ENCODE measurements at places on chromosomes 12 and 14. TPM values are rescaled to one million over a fixed set of nuclear protein-coding genes. Genes with fewer than 3 reads are reported as not detected.

- DNase-seq, result no peak
Measured at GRCh38 chr12:3086729-3087323, 9.6 kb downstream of the TSPAN9 start.

The SMCO2 gene
- total RNA-seq, result not detected

- no peak for DNase-seq
Measured at GRCh38 chr12:102971227-102971626, 13.8 kb downstream of the ASCL1 start.

The PIK3C2G gene
- total RNA-seq, result not detected

GRCh38 chr12:131825146-131825892 lies 2.9 kb upstream of the MMP17 start:
- DNase-seq, result no peak

The PNN gene
- total RNA-seq, result 33.0 TPM

DNA sequence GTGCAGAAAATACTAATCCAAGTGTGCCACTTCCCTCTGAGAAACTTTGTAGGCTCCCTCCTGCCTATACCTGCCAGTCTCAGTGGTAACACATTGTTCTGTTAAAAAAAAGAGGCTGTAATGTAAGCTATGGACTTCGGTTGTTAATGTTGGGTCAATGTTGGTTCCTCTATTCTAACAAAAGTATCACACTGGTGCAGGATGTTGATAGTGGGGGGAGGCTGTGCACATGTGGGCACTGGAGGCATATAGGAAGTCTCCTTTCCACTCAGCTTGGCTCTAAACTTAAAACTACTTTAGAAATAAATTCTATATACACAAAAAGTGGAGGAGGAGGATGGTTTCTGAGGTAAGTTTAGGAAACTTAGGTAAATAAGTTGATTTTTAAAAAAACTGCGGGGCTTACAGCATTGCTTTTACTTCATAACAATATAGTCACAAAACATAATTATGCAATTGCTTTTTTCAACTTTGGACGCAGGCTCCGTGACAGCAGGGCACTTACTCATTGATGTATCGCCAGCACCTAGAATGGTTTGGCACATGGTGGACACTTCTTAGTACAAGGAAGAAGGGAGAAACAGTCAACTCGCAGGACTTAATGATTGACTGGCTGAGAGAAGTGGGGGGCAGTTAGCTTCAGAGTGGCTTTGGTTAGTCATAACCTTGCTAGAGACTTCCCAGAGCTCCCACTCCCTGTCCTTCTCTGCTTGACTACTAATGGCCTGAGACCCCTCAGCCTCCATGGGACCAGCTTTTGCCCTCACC lies 7.9 kb upstream of the NYNRIN start:
- no peak for DNase-seq

The ANO2 gene
- 18.5 TPM for total RNA-seq

DNA sequence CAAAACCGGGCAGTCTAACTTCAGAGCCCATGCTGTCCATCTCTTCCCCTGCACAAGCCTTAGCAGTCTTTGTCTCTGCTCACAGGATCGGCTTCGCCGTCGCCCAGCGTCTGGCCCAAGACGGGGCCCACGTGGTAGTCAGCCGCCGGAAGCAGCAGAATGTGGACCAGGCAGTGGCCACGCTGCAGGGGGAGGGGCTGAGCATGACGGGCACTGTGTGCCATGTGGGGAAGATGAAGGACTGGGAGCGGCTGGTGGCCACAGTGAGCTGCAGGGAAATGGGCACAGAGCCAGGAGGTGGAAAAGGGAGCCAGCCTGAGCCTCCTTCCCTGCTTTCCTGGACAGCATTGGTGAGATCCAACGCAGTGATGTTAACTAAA lies 14.2 kb upstream of the CARMIL3 start:
- DNase-seq, result no peak

The ABHD12B gene
- not detected for total RNA-seq

- DNase-seq, result no peak
Measured at GRCh38 chr12:42370013-42370412, 44.0 kb downstream of the PPHLN1 start.

The SPX gene
- total RNA-seq, result not detected

The WNT5B gene
- 2.3 TPM for total RNA-seq

The SCNN1A gene
- total RNA-seq, result 16.4 TPM

The SIX1 gene
- total RNA-seq, result 2.6 TPM

The DPPA3 gene
- total RNA-seq, result not detected

The SDR9C7 gene
- total RNA-seq, result 0.27 TPM

DNA sequence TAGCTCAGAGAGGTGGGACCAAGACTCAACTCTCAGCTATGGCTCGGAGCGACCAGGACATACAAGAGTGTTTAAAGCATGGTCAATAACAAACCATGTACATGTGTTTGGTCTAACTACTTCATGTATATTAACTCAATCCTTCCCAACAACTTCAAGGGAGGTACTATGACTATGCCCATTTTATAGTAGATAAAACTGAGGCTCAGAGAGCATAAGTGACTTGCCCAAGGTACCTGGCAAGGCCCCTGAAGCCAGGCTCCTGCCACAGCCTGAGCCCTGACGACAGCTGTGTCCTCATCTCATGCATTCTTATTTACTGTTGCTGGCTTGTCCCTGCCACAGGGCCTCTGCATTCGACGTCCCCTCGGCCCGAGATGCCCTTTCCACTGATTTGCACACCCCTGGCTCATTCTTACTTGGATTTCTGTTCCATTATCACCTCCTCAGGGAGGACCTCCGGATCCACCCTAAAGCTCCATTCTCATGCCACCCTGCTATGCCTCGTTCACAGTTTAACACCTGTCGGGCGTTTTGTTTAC lies 2.6 kb downstream of the TESC start:
- DNase-seq, result no peak

GRCh38 chr14:50835280-50835679 lies 4.3 kb upstream of the NIN start:
- no peak for DNase-seq

GRCh38 chr12:73612551-73612950 lies 925.1 kb upstream of the ATXN7L3B start:
- no peak for DNase-seq

DNA sequence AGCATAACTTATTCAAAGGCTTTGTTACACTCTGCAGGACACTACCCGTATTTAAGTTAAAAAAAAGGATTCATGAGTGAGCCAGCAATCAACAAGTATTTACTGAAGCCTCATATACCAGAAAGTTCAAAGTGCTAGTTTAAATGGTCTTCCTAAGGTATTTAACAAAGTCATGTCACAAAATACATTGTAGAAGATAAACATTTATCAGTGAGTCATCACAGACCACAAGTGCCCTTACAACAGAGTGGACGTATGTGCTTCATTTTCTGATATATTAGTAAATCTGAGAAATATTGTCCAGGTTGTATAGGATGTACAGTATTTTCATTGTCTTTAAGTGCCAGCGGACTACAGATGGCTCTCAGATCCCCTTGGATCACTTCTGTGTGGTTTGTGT lies 24.2 kb downstream of the FLRT2 start:
- DNase-seq, result no peak

The TCL1A gene
- not detected for total RNA-seq

DNA sequence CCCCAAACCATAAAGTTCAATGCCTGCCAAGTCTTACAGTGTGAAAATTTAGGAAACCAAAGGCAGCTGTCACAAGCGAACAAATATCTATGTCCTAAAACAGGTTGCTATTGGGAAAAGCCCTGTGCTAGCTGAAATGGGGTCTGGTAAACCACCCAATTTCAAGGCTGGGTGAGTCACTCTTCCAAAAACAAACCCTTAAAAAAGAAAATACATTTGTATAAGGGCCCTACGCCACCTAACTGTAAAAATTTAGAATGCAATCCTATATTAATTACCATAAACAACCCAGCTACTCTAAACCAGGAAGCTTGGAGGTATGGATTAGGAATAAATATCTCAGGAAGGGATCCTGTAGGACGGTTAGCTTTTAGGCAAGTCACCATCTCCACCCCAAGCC lies 32.1 kb downstream of the PRMT8 start:
- DNase-seq, result no peak

GRCh38 chr14:95361373-95362137 lies 41.8 kb upstream of the CLMN start:
- DNase-seq, result no peak

DNA sequence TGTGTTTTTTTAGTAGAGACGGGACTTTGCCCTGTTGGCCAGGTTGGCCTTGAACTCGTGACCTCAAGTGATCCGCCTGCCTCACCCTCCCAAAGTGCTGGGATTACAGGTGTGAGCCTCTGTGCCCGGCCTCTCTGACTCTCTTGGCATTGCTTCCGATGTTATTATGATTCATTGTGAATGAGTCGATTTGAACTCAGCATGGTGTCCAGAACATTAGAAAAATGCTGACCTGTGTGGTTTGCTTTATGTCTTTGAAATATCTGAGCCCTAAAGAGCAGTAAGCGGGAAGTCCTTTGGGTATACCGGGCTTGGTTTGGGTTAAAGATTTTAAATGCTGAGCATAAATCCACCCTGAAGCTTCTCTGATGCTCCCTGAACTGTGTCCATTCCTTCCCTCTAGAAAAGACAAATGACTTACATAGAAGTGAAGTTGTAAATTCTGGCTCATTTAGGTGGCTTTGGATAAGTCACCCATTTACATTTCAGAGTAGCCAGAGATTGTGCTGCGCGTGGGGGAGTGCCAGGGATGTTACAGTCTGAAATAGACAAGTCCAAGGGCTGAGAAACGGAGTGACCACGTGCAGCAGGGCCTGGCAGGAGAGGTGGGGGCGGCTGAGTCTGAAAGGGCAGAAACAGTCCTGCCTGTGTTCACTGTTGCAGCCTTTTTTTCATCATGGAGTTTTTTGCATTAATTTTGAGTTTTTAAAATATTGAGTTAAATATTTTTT lies 39.6 kb downstream of the SLC15A4 start:
- no peak for DNase-seq

GRCh38 chr14:92352158-92352985 lies 29.4 kb downstream of the SLC24A4 start:
- DNase-seq, result no peak

GRCh38 chr14:89332031-89332430 lies 85.0 kb downstream of the FOXN3 start:
- no peak for DNase-seq

Measured in thoracic aorta (tissue), 2 donors.